AG09319 (cell line): ENCODE measurements at places on chromosomes 2 and 18.

DNA sequence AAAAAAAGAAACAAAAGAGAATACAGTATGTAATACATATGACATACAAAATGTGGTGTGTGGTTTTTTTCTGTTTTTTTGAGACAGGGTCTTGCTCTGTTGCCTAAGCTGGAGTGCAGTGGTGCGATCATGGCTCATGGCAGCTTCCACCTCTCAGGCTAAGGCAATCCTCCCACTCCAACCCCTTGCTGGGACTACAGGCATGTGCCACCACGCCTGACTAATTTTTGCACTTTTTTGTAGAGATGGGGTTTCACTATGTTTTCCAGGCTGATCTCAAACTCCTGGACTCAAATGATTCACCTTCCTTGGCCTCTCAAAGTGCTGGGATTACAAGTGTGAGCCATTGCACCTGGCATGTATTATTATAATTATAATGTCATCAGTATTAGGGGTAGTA, 38.9 kb downstream of the DHX57 start:
- no peak for DNase-seq

GRCh38 chr2:232957657-232958090, 55.4 kb downstream of the NGEF start:
- DNase-seq, result no peak

DNA sequence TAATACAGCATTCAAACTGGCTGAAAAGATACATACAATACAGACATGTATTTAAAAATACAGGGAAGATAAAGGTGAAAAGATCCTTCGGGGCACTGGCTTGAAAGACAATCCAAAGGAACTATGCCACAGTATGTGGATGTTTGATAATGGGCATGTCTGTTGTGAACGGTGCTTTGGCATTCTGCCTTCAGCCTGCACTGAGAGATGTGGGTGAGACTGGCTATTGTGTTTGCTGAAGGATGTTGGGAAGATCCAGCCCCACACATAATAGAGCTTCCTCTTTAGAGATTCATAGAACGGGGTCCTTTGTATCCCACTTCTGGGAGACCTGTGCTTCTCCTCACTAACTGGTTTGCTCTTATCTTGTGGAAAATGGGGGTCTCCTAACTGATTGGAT, 65.1 kb upstream of the CXCR4 start:
- no peak for DNase-seq

DNA sequence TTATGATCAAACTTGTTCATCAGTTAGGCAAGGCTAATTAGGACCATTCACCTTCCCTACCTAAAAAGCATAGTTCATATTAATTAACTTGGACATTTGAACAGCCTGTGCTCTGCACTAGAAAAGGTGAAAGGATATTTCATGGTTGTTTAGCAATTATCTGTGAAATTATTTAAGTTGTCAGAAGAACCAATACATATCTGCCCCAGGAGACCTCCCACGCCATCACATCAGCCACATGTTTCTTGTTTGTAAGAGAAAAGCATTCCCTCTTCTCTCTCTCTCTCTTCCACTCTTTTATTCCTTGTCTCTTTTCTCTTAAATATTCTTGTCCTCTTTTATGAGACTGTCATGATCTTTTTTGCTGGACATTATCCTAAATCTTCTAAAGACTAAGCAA, 282.0 kb upstream of the RND3 start:
- DNase-seq, result no peak

GRCh38 chr18:50155406-50155805, 39.5 kb downstream of the MYO5B start:
- DNase-seq, result no peak

- DNase-seq, result no peak
Measured at GRCh38 chr2:183157131-183157530, 32.9 kb downstream of the NUP35 start.

DNA sequence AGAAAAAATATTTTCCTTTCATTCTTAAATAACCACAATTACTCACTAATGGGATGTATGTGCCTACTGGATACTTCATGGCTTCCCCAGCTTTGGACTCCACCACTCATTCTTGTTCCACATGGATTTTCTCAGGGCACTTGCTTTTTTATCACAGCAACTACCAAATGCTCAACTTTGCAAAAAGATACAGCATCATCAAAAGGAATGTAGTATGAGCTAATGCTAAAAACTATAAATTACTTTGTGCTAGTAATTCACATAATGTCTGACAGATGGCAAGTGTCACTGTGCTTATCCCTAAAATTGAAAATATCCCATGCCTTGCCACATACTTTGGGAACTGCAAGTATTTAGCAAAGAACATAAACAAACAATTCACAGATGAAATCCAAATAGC, 130.4 kb upstream of the ZFP36L2 start:
- no peak for DNase-seq

DNA sequence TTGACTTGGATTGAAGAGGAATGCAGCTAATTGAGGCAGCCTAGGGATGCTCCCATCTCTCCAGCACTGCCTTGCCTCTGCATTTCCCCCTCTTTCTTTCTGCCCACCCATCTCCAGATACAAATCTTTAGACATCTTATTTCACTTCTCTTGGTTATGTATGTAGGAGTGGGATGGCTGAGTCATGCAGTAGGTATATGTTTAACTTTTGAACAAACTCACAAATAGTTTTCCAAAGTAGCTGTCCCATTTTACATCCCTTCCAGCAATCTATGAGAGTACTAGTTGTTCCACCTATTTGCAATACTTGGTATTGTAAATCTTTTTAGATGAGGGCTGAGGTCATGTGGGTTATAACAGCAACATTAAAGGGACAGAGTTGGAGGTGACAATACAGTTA, 329.9 kb downstream of the DYSF start:
- no peak for DNase-seq

- no peak for DNase-seq
Measured at GRCh38 chr18:73414598-73414997, 546.8 kb upstream of the NETO1 start.
